ENCODE measurements at places on chromosomes 1 and 21.

DNA sequence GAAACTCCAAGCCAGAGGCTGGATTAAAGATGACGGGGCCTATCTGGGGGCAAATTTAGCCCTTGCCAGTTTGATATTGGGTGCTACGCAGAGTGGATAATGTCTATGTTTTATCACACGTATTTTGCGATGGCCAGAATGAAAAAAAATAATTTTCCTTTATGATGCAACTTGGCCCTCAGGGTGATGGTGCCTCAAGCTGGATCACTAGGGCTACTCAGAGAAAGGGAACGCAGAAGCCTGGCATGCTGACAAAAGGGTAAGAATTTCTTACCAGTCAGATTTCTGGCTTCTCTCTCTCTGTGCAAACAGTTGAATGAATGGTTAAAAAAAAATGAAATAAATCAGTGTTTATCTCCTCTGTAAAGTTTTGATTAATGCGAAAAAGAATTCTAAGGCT is 32.6 kb upstream of the NEK2 start:
- no peak for DNase-seq

GRCh38 chr21:31172328-31172727 is 134.1 kb upstream of the KRTAP19-8 start:
- no peak for DNase-seq

DNA sequence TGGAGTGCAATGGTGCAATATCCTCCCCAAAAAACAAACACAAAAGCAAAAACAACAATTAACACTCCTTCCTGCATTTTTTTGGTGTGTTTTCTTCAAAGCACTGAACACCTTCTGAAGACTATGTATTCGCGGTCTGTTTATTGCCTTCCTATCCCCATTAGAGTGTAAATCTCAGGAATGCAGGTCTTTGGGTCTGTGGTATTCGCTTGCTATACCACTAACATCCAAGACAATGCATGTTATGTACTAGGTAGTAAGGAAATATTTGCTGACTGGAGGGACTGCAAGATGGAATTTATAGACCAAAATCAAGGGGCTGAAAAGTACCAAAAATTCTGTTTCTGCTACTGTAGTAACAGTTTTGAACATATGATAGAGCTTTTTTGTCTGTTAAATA is 299.4 kb downstream of the RYR2 start:
- DNase-seq: no peak

- no peak for DNase-seq
Measured at GRCh38 chr1:230972855-230973271, 5.8 kb downstream of the TTC13 start.

DNA sequence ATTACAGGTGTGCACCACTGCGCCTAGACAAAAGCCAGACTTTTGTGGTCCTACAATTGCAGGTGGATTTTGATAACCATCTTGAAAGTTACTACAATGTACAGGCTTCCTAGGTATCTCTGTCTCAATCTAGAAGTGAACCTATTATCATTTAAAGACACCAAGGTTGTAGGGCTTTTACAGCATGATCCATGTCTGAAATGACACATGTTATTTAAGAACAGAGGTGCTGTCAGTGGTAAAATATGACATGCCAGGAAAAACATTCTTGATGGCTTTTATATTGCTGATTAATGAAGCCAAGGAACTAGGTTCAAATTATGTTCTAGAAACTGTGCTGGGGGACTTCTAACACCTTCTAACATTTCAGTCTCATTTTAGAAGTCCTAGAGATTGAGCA is 253.1 kb downstream of the SDCCAG8 start:
- DNase-seq: no peak

DNA sequence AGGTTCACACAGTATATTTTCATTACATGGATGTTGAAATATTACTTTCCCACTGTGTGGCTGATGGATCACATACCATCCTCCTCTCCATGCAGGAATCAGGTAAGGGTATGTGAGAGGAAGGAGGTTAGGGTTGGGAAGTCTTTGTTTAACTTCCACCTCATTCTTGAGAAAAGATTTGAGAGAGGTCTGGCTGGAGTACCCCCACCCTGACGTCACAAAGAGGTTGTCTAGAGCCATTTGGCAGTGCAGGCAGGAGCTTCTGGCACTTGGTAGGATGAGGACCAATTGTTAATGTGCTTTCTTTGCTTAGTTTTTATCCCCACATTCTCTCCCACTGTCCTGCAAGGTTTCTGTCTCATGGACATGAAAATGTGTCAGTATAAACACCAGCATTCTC is 356.6 kb downstream of the DSCAM start:
- no peak for DNase-seq

Data from amniotic epithelial cell (primary cell).